ENCODE measurements at places on chromosomes 2 and 18.
A peak's percentile ranks its signal among the peaks of the same experiment; 100 is the strongest.

GRCh38 chr18:38367473-38367872 lies 801.9 kb upstream of the CELF4 start:
- DNase-seq = no peak

DNA sequence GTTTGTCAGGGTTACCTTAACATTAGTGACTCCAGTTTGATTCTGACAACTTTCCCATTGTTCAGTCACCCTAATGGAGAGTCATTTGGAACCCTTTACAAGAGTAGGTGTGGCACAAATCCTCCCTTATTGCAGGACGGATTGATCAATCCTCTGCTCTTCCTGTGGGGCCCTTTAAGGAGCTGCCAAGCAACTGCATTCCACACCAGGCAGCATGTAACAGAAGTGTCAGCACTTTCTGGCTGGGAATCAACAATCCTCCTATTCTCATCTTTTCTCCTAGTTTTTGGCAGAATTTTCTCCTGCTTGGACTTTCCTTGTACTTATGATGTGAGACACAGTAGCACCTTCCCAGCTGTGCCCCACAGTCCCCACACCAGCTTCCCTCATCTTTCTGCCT lies 177.8 kb downstream of the ST6GAL2 start:
- DNase-seq = no peak

DNA sequence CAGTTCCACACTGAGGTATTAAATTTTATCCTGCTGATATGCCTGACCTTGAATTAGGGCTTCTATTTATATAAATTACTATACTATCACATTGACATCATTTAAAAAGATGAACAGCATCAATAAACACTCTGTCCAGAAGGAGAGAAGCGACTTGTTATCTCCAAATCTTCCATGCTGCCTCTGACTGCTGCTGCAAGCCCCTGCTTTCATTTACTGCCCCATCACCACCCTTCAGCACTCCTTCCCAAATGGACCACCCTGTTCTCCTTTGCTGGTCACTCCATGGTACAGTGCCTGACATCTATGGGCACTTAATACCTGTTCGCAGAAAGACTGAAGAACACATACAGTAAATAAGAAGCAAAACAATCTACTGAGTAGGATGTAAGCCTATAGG lies 48.1 kb downstream of the KLF7 start:
- DNase-seq = no peak

DNA sequence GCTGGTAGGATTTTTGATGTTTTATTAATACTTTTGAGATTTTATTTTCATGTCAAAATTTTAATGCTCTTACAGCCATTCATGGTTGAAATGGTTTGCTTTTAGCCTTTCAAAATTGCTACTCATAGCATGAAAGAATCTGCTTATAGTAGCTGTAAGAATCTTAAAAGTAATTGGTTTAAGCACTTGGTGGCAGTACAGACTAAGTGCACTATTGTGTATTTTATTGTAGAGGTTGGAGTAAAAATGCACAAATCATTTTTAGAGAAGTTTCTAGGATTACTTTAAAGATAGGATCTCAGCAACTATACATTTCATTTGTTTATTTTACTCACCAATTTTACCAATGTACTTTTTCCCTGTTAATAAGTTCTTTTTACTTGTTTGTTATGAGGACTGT lies 205.8 kb downstream of the SPAG16 start:
- no peak for DNase-seq

DNA sequence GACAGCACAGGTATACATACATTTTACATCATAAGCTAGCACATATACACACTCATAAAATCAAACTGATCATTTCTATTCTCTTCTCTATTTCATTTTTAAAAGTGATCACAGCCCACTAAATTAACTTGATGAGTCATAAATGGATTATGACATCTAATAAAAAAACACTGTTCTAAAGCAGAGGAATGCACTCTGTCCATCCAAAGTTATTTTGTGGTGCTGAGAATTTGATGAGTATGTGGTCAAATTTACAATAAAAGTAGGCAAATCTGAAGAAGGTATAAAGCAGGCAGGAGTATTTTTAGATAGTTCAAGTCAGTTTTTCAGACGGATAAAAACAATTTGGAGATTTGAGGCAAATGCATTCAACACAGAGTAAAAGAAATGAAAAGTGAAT lies 104.4 kb downstream of the NOL4 start:
- DNase-seq = no peak

- no peak for DNase-seq
Measured at GRCh38 chr2:40062381-40062780, 283.3 kb upstream of the THUMPD2 start.

DNA sequence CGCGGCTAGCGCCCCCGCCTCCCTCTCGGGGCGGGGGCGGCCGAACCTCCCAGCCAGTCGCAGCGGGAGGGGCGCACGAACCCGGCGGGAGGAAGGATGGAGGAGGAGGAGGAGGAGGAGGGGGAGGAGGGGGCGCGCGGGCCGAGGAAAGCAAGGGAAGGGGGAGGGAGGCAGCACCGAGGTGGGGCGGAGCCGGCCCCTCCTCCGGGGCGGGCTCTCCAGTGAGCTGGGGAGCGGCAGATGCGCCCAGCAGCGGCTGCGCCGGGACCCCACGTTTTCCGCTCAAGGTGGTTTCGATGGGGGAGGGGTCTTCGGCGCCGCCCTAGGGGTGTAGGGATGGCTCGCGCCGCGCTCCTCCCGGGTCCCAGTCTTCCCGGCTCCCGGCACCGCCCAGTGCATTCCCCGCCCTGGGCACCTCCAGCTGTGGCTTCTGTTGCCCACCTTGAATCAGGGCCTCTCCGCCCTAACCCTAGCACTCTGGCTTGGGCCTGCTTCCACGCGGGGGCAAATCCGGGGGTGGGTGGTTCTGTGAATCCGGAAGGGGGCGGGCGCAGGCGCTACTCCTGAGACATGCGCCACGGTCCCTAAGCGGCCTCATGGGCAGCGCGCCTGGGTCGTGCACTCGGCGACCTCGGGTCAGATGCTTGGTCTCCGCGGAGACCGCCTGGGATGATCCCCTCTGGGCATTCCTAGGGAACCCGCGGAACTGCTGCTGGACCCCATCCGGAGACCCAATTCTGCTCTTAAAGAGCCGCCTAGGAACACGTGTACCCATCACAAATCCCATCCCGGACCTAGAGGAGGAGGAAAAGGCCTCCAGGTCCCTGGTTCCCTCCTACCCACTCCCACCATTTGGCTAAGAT lies at the start of gene FBXO41:
Gene FBXO41 (minus strand): TSS at position 183 of the 863 bp plus-strand sequence. CDS start 14,848 bp downstream, outside the sequence.
- DNase-seq = peak; percentile 75

DNA sequence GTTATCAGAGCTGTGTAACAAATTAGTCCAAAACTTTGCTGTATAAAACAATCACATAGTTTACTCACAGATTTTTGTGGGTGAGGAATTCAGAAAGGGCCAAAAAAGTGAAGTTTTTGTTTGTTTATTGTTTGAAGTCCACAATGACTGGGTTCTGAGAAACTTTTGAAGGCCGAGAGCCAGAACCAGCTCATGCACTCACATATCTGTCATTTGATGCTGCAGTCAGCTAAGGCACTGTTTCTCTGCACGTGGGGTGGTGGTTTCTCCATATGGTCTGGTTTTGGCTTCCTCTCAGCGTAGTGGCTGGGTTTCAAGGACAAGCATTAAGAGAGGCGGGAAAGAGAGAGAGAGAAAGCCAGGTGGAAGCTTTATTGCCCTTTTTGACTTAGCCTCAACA lies 131.8 kb downstream of the TWIST2 start:
- no peak for DNase-seq

DNA sequence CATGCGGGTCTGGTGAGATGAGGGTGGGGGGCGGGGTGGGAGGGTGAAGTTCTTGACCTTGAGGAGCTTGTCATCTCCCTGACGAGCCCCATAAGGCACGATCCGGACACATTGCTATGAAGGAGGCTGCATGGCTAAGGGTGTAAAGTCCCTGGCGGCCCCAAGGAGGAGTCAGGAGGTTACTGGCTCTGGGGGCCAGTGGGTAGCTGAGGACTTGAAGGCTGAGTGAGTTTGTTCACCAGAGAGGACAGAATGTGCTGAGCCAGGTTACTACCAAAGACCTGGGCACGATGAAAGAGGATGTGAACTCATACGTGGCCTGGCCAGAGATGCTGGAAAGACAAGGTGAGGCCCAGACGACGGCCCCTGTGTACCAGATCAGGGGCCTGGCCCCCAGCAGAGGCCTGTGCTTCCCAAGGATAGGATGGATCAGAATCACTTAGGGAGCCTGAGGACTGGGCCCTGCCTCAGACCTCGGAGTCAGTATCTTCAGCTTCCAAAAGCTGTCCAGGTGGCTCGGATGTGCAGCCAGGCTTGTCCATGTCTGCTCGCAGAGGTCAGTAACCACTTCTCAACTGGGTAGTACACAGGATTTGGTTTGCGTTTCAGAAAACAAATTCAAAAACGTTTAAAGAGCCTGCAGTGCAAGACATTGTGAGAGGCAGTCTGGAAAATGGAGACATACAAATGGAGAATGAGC lies 110.9 kb downstream of the RNF144A start:
- DNase-seq = no peak

DNA sequence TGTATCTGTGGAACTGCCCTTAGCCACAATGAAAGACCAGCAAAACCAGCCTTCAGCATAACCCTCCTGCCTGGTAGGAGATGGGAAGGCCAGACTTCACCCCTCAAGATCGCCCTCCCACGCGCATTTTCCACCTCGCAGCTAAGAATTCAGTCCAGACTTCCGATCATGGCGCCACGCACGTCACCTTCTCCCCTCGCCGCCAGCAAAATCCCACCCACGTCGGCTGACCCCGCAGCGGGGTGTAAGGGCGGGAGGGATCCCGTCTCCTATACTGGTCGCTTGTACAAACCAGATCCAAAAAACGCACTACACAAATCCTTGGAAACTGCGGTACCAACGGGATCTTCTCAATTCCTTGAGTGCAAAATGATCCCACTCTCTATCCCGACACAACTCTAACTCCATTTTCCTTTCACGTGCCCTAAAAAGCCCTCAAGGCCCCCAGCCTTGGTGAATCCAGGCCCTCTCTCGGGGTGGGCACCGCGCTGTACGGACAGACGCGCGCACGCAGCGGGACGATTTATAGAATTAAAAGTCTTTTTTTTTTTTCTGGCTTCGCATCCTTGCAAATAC lies 1.0 kb upstream of the BMPR2 start:
- peak; percentile 23 for DNase-seq

DNA sequence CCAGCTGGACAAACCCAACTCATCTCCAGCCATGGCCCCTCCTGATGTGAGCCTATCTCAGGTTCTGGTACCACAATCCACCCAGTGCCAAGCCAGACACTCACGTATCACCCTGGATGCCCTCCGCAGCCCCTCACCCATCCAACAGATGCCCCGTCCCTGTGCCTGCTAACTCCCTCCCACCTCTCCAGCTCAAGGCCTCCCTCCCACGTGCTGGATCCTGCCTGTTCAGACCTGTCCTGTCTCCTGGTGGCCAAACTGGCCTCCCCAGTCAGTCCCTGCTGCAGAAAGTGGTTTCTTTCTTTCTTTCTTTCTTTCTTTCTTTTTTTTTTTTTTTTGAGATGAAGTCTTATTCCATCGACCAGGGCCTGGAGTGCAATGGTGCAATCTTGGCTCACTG lies 86.2 kb downstream of the RRM2 start:
- DNase-seq = no peak

- DNase-seq = no peak
Measured at GRCh38 chr18:75429975-75430374, 2.5 kb upstream of the SMIM21 start.
